ENCODE measurements at places on chromosomes 11 and 22. TPM values are rescaled to one million over a fixed set of nuclear protein-coding genes. Genes with fewer than 3 reads are reported as not detected.

GRCh38 chr11:13669544-13670488 lies 1.3 kb downstream of the FAR1 start:
- DNase-seq = no peak

The MICAL3 gene
- polyA plus RNA-seq = 26.8 TPM

- no peak for DNase-seq
Observed at GRCh38 chr11:15830741-15831428, 525.5 kb downstream of the SOX6 start.

DNA sequence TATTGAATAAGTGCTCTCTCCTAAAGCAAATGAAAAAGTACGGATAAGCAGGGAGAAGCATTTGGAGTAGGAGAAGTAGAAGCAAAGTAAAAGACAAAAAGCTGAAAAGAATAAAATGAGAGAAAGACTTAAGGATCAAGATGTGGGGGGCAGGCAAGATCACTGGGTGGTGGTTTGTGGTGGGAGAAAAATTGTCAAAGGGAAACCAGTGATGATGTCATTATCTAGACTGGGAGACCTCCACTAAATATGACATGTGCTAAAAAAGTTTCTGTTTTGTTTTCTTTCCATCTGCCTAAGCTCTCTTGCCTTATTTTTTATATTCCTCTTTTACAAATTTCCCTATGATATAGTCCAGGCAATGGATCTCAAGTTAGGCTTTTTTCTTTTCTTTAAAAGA lies 14.8 kb upstream of the MAML2 start:
- DNase-seq = no peak

DNA sequence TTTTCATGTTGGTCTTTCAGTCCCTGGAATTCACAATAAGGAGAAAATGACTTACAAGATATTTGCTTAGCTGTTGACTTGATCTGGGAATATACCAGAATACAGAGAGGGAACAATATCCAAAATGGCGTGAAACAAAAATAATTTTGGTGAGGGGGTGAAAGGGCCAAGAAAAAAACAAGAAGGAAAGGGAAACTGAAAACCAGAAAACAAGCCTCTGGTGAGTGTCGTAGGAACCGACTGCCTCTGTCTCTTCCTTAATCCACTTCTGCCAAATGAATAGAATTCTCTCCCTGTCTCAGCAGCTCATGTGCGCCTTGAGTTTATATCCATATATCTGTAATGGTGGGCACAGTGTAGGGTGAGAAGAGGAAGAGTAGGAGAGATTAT lies 367.6 kb downstream of the ETS1 start:
- DNase-seq = no peak

DNA sequence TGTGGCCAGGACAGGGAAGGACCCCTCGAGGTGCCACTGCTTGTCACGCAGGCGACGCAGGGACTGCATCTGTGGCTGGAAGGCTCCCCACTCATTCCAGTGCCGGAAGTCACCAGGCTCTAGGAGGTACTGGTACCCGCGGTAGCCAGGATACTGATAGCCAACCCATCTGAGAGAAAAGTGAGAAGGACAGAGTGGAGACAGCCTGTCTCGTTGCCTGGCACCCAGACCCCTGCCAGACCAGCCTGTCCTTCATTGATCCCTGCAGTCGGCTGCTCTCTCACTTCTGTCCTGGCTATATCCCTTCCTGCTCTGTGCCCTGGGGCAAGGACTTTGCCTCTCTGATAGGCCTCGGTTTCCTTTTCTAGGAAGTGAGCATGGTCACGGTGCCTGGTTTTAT lies 9.6 kb upstream of the TPST2 start:
- DNase-seq = no peak

- DNase-seq = peak; percentile 98
Observed at GRCh38 chr22:27581688-27582087, 219.9 kb downstream of the MN1 start.

DNA sequence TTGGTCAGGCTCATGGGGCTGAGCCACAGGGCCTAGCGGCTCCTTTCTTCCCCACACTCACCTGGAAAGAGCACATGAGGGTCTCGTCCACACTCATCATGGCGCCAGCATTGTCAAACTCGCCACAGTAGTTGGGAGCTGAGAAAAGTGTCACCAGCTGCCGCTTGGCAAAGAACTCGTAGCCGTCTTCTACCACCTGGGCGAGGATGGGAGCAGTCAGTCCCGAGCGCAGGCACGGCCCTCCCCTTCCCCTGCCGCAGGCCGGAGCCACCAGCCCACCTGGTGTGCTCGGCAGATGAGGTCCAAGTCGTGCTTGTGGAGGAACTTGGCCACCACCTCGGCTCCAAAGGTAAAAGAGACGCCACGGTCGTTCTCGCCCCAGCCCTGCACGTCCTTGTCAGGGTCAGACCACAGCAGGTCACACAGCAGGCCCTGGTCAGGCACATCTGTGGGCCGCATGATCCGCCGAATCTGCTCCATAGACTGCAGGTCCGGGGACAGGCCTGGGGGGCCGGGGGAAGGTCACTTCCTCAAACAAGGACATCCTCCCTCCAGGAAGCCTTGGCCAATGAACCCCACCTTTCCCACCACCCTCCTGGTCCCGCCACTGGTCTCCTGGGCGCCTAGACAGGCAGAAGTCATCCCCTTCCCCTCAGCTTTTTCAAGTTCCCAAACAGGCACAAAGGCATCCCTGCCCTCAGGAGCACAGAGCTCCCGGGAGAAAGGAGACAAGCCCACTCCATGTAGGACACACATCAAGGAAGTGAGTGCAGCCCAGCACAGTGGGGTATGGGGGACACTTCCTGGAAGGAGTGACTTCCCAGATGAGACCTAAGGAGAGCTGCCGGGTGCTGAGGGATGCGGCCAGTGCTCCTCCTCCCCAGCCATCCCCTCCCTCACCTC lies 2.7 kb downstream of the PPP1CA start:
- DNase-seq = no peak

The TST gene
- polyA plus RNA-seq = 18.4 TPM

Measured in muscle of back (tissue), 13 donors.